ENCODE measurements at places on chromosomes 13 and 19. TPM values are rescaled to one million over a fixed set of nuclear protein-coding genes. Genes with fewer than 3 reads are reported as not detected.

PSG7 gene
- total RNA-seq = not detected

MAST1 gene
- total RNA-seq = 0.22 TPM

NLRP11 gene
- total RNA-seq = not detected

DNA sequence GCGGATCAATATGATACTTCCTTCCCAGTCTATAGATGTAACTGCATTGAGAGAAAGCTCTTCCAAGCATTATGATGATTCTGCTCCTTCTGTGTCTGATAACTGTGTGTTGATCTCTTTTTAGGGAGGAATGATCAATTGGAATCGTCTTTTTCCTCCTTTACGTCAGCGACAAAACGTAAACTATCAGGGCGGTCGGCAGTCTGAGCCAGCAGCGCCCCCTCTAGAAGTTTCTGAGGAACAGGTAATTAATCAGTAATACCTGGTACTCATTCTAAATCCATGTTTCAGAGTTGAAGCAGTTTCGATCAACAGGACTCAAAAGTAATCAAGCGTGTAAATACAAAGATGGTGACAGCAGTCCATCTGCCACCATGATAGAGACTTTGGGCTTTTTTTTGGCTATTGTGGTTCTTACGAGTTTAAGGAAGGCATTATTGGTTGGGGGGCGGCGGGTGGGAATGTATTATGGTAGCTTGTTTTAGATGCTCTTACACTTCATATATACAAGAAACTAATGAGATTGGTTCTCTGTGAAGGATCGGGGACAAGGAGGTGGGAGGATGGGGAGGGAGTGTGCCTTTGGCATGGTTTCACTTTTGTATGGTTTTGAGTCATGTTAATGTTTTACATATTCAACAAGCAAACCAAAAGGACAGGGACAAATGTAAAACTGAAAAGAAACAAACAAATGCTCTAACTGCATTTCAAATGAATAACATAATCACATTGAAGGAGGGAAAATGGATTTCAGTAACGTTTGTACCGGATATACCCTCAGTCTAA lies 60.7 kb upstream of the GPR183 start:
- DNase-seq = no peak

TSSK6 gene
- total RNA-seq = 0.32 TPM

DNA sequence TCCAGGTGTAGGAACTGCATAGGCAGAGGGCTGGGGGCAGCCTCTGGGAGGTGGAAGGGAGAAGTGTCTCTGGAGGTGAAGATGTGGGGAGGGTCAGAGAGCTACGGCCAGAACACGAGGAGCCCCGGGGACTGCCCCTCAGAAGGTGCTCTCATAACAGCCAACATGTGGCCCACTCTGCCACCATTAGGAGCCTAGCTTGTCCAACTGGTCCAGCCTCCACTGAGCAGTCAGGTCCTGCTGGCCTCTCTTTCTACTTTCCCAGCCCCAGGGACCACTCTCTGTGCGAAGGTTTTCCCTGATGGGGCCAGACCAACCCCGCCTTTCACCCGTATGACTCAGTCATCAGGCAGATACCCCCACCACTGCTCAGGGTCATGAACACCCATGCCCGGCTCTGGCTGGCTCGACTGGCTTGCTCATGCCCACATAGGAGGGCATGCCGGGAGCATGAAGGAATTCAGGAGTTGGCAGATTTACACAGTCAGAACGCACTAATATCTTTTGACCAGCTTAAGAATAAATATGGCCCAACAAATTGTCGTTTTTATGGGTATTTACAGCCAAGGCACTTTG lies 37.5 kb upstream of the C19orf12 start:
- no peak for DNase-seq

DNA sequence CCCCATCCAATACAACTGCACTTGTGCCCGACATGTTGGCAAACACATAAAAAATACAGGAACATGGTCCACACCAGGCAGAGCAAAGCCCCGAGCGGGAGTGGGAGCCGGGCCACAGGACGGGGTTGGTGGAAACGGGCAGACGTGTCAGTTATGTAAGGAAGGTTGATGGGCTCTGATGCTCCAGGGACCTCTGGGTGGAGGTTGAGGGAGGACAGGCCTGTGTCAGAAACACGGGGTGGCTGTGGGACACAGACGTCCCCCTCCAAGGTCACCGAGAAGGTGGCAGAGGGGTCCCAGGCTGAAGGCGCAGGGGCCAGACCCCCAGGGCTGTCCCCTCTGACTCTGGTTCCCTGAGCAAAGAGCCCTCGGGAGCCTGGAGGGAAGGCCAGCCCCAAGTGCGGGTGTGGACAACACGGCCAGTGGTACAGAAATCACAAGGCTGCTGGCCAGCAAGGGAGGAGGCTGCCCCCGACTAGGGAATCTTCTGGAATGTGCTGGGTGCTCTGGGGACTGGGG lies 31.4 kb upstream of the C13orf46 start:
- DNase-seq = no peak

DNA sequence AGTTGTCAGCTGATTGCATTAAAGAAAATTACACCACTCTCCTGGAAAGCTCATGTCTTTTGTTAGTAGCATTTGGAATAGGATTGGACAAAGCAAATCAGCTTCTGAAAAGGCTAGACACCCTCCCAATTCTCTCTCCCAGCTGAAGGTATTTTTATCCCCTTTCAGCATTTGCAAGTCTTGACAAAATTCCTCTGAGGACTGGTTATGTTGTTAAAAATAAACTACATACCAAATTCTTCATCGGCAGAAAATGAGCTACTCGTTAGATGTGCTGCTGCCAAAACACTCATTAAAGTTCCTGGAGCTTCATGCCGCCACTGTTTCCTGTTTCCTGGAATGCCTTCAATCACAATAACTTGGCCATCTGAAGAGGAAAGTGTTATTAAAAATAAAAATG lies 37.1 kb downstream of the UTP14C start:
- DNase-seq = no peak

- DNase-seq = no peak
Observed at GRCh38 chr19:53172889-53173288, 14.0 kb upstream of the ZNF347 start.

- DNase-seq = no peak
Observed at GRCh38 chr19:4768934-4769777, 22.4 kb upstream of the FEM1A start.

ZIC5 gene
- total RNA-seq = not detected

KCNC3 gene
- 1.7 TPM for total RNA-seq

DNA sequence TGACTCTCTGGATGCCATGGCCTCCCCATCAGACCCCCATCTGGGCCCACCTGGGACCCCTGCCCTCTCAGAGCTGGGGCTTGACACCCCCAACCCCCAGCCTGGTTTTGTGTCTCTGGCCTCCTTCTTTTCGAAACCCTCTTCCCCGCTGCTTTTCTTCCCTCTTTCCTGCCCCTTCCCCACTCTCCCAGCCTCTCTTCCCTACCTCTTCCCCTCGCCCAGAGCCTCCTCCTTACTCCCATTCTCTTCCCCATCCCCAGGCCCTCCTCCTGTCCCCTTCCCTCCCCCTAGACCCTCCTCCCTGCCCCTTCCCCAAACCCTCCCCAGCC lies 2.1 kb downstream of the TNFSF9 start:
- no peak for DNase-seq

NUFIP1 gene
- total RNA-seq = 3.1 TPM

DNA sequence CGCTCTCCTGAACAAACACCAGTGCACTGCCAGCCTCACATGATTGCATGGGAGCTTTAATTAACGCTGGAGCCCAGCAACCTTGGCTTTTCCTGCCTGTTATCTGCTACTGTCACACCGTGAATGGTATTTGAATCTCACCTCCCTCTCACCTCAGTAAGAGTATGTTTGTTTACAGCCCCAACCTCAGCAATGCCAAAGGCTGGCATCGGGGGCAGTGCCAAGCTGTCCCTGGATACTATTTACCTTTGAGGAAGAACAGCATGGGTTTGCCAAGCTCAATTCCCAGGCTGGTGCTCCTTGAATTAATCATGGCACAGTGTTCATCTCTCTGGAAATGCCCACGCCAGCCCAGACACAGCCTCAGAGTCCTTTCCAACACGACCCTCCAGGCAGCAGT lies 57.2 kb upstream of the SERPINE3 start:
- peak; percentile 79 for DNase-seq

FCAR gene
- 0.27 TPM for total RNA-seq

PLPPR3 gene
- not detected for total RNA-seq

- no peak for DNase-seq
Observed at GRCh38 chr13:92315265-92315664, 911.3 kb upstream of the GPC6 start.

- DNase-seq = no peak
Observed at GRCh38 chr13:112103961-112104880, 37.3 kb downstream of the SOX1 start.

DNA sequence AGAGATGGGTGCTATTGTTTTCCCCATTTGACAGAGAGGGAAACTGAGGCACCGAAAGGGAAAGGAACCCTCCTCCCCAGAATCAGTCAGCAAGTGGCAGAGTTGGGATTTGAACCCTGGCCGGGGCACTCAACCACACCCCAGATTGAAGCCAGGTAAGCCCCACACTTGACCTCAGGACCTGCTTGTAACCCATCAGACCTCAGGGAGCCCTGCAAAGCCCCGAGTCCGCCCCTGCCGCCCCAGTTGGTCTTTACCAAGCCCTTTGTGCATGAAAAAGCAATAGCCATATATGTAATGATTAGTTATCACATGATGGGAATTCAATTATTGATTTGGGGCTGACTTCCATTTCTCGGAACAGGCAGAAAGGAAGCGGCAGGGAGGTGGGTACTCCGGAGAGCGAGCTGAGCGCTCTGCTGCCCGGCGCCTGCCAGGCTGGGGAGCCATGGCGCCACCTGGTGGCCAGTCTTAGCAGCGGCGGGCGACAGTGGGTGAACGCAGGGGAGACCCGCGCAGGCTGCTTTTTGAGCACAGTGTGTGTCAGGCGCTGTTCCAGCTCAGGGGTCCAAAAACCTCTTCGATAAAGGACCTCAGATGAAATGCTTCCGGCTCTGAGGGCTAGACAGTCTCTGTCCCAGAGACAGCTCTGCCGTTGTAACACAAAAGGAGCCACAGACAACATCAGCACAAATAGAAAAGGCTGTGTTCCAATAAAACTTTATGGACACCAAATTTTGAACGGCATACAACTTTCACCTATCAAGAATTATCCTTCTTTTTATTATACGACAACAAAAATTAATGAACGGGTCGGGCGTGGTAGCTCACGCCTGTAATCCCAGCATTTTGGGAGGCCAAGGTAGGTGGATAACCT lies 82.9 kb upstream of the CACNA1A start:
- DNase-seq = peak; percentile 89

DNA sequence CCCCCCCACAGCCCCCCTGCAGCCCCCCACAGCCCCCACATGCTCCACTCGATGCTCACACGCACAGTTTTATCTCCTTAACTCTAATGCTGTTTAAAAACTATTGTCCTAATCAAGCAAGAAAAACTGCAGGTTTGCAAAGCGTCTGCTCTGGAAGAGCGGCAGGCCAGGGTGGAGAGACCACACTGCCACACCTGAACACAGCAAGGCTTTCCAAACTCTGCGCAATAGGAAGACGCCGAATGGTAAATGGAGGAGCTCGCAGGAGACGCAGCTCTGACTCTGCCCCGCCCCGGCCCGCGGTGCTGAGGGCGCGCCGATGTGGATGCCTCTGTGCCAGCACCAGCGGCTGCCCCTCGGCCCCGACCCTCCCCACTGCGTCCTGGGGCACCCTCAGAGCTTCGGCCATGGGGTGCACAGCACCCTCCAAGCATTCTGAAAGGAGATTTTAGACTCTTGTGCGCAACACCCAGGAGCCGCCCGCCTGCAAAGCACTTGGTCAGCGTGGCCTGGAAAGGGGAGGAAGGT lies 32.4 kb downstream of the RASA3 start:
- no peak for DNase-seq
